GM03348 (cell line): ENCODE measurements at places on chromosomes 1 and 21.

GRCh38 chr1:59769736-59770095, 45.0 kb upstream of the HOOK1 start:
- DNase-seq, result no peak

DNA sequence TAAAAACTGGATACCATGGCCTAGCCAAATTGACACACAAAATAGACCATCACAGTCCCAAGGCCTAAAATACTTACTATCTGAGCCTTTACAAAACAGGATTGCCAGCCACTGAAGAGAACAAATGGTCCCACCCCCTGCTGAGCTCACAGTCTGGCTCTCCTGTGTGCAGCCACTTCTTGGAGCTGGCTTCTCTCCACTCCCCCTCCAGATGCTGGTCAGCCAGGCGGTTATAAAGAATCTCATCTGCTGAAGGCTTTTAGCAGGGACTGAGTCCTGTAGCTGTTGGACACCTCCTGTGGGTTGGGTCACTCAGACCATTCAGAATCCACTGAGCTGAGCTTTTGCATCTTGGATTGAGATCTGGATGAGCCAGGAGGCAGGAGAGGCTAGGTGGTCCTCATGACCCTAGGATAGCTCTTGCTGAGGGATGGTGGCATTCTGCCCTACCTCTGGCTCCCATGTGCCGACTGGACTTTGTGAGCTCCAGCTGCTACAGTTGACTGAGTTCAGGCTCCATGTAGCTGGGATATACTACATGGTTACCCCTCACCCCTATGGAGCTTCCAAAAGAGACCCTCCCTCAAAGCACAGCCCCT, 16.1 kb downstream of the OXCT2 start:
- no peak for DNase-seq

DNA sequence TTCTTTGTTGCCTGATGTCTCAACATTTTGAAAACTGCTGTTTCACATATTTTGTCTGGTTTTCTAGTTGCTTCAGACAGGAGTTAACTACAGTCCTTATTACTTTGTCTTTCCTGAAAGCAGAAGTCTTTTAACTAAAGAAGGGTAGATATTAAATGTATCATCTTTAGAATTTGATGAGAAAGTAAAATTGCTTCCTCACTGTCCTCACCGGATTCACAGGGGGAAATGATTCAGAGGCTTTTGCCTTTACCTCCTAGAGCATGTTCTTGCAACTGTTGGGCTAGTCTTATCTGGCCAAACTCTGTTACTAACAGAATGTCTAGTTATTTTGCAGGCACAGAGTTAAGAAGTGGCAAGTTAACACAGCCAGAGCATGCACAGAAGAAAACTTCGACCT, 107.2 kb upstream of the VAV3 start:
- no peak for DNase-seq

- DNase-seq, result no peak
These were observed 10.0 kb upstream of the KPRP start for GRCh38 chr1:152747831-152748230.

DNA sequence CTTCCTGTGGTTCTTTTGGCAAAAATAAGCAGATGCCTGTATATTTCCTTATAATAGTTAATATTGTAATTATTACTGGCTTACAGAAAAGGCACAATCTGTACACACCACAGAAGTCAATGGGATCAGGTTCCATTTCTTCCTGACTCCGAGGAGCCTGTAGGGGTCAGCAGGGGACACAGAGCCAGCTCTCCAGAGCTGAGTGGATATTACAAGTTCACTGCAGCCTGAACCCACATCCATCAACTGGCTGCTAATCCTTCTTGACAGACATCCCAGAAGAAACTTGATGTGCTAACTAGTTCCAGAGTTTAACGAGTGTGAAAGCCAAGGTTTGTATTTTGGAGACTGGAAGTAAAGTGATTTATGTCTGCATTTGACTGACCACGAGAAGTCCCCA, 203.8 kb downstream of the LMX1A start:
- DNase-seq, result no peak

GRCh38 chr1:166133276-166133841, 33.4 kb downstream of the FAM78B start:
- DNase-seq, result no peak
